ENCODE measurements at places on chromosomes 13 and 19. TPM values are rescaled to one million over a fixed set of nuclear protein-coding genes. Genes with fewer than 3 reads are reported as not detected.

SIGLEC9 gene
- 2.2 TPM for polyA plus RNA-seq

- no peaks in the 10 kb centered on the region for H3K36me3 ChIP-seq
- no peak overlapping the region for H3K4me3 ChIP-seq
- H3K4me1 ChIP-seq = no peaks in the 10 kb centered on the region
- DNase-seq = no peak
- H3K27ac ChIP-seq = no peak overlapping the region
- no peaks in the 10 kb centered on the region for H3K27me3 ChIP-seq
Measured at GRCh38 chr13:76316998-76317527, 569.1 kb downstream of the KCTD12 start.

- no peak for DNase-seq
- no peaks in the 10 kb centered on the region for H3K36me3 ChIP-seq
- H3K4me3 ChIP-seq = peak overlapping the region; percentile 58
- peaks cover 3% of the 10 kb centered on the region for H3K4me1 ChIP-seq
Measured at GRCh38 chr19:21569494-21569865, 64.1 kb downstream of the ZNF429 start.

DNA sequence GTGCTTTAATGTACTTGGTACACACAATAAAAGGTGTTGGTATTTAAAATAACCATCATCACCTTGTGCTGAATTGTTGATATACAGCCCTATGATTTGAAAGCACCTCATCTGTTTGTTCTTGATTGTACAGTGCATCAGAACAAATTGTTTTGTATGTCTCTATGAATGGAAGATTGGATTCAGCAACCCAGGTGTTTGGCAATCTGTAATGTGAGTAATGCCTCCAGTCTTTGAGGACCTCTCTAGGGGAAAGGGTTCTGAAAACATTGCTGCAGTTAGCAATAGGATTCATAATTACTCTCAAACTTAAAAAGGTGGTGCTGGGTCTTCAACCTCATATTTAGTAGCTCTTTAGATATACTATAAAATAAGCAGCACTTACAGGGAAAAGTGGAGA is 341.8 kb downstream of the OXGR1 start:
- no peak for DNase-seq
- H3K4me1 ChIP-seq = no peaks in the 10 kb centered on the region
- H3K4me3 ChIP-seq = no peak overlapping the region
- H3K27ac ChIP-seq = no peak overlapping the region
- H3K36me3 ChIP-seq = no peaks in the 10 kb centered on the region
- H3K27me3 ChIP-seq = no peaks in the 10 kb centered on the region
